H7 (cell line): ENCODE measurements at places on chromosomes 1 and 21.
A peak's percentile ranks its signal among the peaks of the same experiment; 100 is the strongest.

GRCh38 chr1:156172696-156173470 is 19.5 kb downstream of the SEMA4A start:
- peak; percentile 71 for DNase-seq

DNA sequence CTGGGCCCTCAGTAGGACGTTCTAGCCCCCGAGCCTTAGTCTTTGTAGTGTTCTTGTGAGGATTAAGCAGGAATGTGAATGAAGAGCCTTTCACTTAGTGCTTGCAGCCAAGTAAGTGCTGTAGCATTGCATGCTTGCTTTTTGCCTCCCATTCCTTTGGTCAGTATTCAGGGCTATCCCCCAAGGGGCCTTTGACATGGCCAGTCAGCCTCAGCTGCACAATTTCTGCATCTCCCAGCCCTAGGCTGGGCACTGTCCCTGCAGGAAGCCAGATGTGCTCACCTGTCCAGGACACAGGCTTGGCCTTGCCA is 30.5 kb downstream of the SOX13 start:
- no peak for DNase-seq

DNA sequence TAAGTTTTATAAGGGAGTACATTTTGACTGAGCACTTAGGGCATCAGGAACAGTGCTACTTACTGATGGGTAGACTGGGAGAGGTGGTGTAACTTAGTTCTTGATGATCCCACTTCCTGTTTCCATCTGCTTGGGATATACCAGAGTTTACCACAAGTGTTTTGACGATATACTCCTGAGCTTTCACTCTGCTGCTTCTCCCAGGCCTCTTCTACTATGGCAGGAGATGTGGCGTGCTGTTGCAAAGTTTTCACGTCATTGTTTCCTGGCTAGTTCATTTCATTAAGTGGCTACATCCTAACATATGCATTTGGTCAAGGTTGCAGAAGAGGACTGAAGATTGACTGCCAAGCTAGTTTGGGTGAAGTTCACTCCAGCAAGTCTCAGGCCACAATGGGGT is 41.3 kb upstream of the LAMC2 start:
- DNase-seq: no peak

- DNase-seq: no peak
Measured at GRCh38 chr1:15439325-15439724, 1.1 kb downstream of the CTRC start.

DNA sequence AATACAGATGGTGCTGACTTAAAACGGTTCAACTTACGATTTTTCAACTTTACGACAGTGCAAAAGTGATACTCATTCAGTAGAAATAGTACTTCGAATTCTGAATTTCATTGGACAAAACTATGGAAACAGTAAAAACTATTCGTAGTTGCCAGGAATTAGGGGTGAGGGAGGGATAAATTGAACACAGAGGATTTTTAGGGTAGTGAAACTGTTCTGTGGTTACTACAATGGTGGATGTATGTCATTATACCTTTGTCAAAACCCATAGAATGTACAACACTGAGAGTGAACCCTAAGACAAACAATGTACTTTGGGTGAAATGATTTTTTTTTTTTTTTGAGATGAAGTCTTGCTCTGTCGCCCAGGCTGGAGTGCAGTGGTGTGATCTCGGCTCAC is 7.5 kb downstream of the DDR2 start:
- no peak for DNase-seq

- no peak for DNase-seq
Measured at GRCh38 chr1:66493731-66494130, 40.2 kb upstream of the SGIP1 start.

DNA sequence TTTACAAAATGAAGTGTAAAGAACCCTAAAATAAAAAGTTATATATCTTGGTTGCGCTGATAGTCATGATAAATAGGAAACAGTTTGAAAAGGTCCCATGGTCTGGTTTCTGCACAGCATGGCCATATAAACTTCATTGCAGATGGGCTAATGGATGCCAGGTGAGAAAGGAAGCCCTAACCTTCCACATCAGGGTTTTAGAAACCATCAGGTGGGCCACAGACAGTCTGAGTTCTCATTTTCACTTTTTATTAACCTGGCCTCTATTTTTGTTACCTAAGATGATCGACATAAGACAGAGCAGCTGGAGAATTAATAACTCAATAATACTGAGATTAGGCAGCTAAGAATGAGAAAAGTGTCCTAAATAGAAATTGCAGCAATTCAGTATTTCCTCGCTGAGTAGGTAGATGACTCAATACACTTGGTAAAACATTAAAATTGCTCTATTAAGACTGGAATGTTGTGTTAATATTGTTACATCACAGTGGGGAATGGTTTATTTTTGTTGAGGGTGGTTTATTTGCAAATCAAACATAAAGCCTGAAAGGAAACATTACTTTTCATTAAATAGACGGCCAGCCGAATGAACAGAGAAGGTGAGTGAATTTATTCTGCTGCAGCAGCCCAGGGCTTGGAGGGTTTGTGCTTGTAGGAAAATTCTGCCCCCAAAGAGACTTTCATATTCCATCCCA is 21.1 kb downstream of the C1orf21 start:
- DNase-seq: no peak

- DNase-seq: no peak
Measured at GRCh38 chr1:184646178-184646701, 108.4 kb downstream of the EDEM3 start.

GRCh38 chr21:41048145-41048544 is 119.8 kb upstream of the BACE2 start:
- no peak for DNase-seq

DNA sequence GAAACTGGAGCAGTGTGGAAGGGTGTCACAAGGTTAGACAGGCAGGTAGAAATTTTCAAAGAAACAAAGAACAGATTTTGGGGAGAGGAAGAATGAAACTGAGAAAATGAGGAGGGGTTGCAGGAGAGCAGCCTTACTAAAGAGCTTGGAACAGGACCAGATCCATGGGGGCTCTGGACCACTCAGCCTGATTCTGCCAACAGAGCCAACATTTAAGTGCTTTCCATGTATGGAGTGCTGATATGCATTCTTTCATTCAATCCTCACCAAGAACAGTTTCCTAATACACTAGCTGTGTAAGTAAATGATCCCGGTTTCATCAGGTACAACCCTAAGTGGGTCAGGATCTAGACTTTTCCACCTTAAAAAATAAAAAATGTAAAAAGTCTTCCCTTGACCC is 16.2 kb downstream of the LPGAT1 start:
- DNase-seq: no peak

GRCh38 chr1:84442256-84442655 is 36.8 kb upstream of the RPF1 start:
- no peak for DNase-seq

GRCh38 chr1:62391369-62391971 is 45.4 kb upstream of the USP1 start:
- peak; percentile 76 for DNase-seq

- no peak for DNase-seq
Measured at GRCh38 chr1:237065903-237066302, 23.9 kb downstream of the RYR2 start.
